ENCODE measurements at places on chromosomes 7 and 10.

- no peak for DNase-seq
Measured at GRCh38 chr7:16046041-16046440, 359.6 kb upstream of the MEOX2 start.

DNA sequence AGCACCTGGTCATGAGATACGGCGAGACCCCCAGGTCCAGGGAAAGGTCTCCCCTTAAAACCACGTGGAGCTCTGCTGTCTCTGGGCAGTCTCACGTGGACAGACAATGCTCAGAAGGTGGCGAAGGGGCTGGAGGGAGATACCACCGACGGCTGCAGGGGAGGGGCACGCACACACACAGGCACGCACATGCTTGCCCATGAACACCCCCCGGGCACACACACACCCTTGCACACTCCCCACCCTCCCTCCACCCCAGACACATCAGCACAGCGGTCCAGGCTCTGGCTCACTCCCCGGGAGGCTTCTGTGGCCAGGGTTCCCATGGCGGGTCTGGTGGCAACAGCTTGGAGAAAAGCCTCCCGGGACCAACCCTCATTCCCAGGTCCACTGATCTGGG lies 52.4 kb upstream of the TNRC18 start:
- no peak for DNase-seq

DNA sequence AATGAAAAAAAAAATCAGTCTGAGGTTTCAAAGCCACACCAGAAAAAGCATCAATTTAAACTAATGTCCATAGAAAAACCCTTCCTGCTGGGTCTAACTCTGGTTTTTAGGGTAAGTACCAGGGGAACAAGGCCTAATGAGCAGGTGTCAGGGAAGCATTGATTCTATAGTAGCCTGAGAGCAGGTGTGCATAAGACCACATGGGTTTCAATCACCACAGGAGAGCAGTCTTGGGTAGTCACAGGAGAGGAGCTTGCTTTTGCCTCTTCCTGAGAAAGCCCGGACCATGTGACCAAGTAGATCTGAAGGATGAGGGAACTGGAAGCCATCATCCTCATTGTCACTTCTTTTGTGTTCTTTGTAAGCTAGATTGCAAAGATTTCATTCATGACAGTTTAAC lies 66.3 kb upstream of the AGK start:
- DNase-seq: no peak

DNA sequence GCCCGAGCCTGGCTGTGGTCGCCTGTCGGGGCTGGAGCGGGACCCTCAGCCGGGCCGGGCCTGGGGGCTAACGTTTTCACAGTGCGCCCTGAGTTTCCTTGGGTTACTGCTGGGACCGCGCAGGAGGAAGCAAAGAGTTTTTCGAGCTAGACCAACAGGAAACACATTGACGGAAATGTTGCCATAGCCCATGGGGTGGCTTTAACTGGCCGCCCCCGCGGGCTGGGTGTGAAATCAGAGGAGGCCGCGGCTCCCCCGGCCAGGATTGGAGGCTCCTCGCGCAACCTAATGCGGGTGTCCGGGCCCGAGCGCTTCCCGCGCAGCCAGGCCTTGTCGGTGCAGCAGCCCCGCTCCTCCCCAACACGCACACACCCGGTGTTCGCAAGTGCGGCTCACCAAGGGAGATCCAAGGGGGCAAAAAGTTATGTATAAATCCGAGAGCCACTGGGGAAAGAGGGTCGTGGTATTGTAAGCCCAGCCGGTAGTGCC lies 1.9 kb downstream of the HHEX start:
- DNase-seq: peak; percentile 90

- no peak for DNase-seq
Measured at GRCh38 chr10:70745555-70745954, 39.6 kb downstream of the TBATA start.

GRCh38 chr10:80501381-80501912 lies 36.3 kb upstream of the SH2D4B start:
- no peak for DNase-seq

GRCh38 chr10:81871558-81871957 lies 3.4 kb upstream of the NRG3 start:
- DNase-seq: no peak

GRCh38 chr7:3892686-3893085 lies 591.6 kb downstream of the SDK1 start:
- peak; percentile 64 for DNase-seq

- DNase-seq: no peak
Measured at GRCh38 chr10:7491949-7492659, 81.3 kb upstream of the SFMBT2 start.

GRCh38 chr10:110699859-110700468 lies 55.8 kb downstream of the RBM20 start:
- no peak for DNase-seq

- DNase-seq: no peak
Measured at GRCh38 chr7:3430588-3430987, 129.5 kb downstream of the SDK1 start.

DNA sequence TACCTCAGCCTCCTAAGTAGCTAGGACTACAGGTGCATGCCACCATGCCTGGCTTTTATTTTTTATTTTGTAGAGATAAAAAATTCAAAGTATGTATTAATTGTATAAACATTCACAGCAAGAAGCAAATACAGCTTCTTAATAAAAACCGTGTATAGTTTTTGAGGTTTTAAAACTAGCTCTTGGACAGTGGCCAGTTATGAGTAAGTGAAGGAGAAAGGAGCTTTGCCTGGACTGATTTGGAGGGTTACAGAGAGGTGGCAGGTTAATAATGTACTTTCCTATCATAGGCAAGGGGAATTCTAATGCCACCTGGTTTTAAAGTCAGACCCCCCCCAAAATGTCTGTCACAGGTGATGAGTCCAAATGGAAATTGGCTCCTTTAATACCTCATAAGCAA lies 43.4 kb downstream of the ZNRF2 start:
- no peak for DNase-seq

- no peak for DNase-seq
Measured at GRCh38 chr7:27133409-27134231, 3.1 kb upstream of the HOXA4 start.

DNA sequence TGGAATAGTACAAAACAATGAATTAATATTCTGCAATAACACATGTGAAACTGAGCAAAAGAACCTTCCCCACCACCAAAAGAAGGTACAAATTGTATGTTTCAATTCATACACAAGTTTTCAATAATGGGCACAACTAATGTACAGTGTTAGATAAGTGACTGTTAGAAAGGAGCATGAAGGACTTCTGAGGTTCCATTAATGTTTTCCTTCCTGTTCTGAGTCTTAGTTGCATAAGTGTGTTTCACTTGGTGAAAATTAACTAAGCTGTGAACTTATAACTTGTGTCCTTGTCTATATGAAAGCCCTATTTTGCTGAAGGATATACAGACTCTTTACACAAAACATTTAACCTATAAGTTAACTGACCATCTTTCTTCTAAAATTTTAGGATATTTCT lies 8.2 kb downstream of the GSAP start:
- no peak for DNase-seq

DNA sequence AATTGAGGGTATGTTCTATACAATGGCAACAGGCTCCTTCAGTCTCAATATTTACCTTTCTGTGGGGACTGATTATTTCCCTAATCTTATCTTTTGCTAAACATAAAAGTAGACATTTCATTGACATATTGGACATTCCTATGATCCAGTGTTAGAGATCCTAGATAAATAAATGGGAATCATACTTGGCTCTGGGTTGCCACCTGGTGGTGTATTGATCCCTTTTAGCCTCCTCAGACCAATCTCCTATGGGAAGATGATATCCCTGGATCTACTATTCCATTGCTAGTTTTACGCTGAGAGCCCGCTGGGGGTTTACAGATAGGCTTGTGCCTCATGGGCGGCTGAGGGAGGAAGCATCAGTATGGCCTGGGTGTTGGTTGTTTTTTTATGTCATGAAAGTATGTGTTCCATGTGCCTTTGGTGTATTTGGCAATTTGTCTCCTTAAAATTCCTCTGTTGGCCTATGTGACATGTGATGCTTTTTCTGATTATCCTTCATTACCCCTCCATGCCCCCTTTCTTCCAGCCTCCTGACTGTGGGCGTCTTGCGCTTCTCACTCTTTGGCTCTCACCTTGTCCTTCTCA lies 18.8 kb downstream of the CELF2 start:
- DNase-seq: no peak

DNA sequence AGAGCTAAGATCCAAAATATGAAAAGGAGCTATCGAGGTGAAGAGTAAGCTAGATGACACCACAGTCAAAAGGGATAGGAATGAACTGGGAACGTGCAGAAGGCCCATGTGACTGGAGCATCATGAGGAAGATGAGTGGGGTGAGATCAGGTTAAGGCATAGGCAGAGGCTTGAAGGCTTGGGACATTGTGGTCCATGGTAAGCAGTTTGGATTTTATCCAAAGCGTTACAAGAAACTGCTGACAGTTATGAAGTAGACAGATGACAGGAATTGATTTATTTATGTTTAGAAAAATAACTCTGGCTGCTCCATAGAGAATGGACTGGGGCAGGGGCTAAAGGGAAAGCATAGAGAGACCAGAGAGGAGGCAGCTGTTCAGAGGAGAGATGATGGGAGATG lies 18.1 kb upstream of the PANK1 start:
- DNase-seq: no peak

DNA sequence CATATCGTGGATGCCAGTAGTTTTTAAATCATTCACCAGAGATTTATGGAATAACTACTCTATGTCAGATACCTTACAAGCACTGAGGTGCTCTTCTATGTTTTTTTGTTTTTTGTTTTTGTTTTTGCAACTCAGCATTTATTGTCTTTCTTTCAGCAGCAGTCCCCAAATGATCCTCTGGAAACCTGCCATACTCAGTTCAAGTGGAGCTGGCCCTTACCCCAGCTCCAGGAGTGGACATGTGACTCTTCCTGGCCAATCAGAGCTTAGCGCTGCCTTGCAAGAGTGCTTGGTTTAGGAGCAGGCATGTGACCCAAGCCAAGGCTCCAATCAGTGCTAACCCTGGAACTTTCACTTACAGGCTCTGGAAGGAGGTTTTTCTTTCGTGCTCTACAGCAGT lies 356.6 kb upstream of the ZMIZ1 start:
- DNase-seq: no peak

- DNase-seq: no peak
Measured at GRCh38 chr10:127276794-127277462, 80.5 kb upstream of the INSYN2A start.

DNA sequence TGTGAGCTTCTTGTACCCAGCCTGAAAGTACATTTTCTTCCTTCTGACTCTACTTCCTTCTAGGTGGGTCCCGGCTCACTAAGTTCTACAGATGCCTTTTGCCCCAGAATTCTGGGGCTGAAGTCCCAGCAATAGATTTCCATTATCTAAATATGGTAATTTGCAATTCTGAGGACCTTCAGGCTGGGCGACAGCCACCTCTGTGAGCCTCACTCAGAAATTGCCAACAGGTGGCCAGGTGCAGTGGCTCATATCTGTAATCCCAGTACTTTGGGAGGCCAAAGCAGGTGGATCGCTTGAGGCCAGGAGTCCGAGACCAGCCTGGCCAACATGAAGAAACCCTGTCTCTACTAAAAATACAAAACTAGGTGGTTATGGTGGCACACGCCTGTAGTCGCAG lies 23.7 kb downstream of the CREM start:
- no peak for DNase-seq

DNA sequence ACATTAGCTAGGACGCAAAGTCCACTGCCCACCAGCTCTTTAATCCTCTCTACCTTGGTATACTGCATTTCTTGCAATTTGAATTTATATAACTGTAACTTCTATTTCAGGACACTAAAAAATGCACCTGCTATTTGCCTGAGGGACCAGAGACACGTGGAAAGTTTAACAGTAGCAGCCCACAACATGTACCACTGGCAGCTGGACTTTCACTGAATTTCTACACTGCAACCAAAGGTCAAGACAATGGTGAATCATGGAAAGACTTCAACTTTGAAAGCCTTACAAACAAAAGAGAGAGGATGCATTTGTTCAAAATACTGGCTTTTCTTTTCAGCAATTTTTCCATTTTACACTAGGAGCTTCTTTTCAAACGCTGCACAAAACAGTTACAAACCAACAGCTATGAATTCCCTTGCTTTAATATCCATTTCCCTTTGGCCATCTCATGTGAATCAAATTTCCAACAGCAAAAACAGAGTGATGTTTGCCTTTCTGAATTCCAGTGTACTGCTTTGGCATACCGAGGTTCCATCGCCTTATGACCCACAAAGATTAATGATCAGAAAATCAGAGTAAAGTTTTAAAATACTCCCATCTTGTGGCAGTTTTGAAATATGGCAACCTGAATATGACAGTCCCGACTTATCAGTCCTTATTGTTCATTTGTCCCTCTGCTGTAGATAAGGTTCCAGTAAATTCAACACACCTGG lies 29.9 kb upstream of the HNRNPH3 start:
- no peak for DNase-seq

GRCh38 chr10:84097787-84098353 lies 41.4 kb upstream of the GHITM start:
- DNase-seq: no peak

DNA sequence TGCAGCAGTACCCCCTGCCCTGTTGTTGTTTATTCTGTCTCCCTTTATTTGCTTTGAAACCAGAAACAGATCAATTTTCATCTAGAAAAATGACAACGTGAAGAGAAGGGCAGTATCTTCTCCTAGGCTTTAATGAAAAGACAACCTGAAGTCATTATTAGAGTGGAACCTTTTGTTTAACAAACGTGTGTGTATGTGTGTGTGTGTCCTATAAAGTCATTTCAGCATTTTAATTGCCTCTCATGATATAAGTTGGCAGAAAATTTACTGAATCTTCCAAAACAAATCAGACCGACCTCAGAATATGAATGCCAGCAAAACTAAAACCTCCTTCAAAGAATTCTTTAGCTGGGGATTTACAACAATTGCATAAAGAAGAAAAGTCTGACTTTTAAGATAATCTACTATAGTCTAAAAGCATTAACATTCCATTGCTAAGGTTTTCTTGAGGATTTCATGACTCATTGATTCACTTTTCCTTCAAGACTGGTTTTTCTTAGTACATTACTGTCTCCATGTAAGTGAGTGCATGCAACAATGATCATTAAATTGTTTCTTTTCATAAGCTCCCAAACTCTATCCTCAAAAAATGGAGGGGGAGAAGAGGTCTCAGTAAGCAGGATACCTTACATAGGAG lies 3.2 kb downstream of the GLI3 start:
- no peak for DNase-seq

DNA sequence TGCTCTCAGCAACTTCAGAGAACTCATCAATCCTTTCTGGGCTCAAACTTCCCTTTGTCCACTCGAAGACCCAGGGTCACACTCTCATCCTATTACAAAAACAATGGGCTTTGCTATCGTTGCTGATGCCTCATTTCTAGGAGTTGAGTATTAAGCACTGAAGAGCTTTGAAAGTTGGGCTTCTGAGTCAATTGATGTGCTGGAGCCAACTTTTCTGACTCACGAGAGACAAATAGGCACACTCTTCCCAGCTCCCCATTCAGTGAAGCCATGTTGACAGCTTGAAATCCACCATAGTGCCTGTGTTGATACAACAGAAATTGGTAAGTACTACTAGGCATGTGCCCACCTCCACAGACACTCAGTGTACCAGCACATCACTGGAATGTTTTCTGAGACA lies 97.5 kb upstream of the PRSS58 start:
- no peak for DNase-seq
